Hindlimb muscle (tissue), 1 donor: ENCODE measurements at places on chromosomes 6 and 20.

DNA sequence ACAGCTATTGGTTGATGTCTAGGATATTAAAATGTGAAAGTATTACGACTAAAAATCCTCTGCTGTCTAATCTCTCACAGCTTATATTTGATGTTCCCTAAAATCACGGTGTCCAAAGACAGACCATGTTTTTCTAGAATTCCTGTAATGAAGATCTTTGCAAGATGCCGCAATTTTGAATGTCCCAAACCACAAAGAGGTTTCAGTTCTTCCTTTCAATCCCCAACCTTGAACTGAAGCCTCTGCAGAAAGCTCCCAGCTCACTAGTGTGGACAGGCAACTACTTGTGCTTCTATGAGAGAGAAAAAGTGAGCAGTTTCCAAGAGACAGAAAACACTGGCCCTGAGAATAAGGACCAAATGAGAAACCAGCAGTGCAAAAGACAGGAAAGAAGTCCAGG, 370.1 kb downstream of the FOXA2 start:
- DNase-seq: no peak

GRCh38 chr6:5125152-5126006, 40.2 kb downstream of the PPP1R3G start:
- no peak for DNase-seq

DNA sequence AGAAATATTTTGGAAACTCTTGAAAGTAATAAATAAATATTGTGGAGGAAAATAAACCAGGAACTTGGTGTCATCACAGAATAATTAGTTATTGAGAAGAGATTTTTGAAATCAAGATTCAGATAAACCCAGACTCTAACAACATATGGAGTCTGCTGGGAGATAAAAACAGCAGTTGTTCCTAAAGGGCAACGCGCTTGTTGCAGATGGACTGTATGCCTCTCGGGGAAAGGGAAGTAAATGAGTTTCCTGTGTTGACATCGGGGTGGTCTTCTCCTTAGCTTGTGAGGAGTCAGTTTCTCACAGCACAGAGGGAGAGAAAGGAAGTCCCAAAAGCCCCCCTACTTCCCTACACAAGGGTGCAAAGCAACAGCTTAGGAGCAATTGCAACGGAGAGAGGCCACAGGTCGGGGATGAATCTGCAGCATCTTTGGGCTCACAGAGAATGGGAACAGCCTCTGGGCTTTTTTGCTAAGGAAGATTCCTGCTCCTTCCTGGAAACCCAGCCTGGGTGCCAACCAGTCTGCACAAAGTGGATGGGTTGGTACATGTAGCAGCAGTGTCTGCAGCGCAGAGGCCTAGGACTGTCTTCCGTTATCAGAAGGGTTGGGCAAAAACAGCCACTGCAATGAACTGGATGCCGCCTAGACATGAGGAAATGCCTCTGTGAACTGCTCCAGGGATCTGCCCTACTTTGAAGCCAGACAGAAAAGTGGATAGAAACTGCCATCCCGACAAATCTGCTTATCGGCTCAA, 603.0 kb upstream of the NRSN1 start:
- no peak for DNase-seq

DNA sequence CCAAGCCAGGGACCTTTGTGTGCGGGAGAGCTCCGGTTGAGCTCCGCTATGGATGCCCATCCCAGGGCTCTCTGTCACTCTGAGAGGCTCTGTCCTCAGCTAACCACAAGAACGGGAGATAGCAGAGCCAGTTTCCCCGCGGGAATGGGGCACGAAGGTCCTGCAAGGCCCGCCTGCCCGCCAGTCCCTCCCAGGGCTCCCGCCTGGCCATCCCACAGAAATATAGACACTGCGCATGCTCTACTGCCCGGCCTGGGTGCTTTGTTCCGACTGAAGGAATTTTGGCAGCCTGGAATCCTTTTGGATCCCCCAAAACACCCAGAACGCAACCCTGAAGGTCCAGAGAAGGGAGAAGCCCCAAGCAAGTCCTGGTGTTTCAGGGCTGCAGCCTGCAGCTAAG, 8.6 kb upstream of the DEFB110 start:
- no peak for DNase-seq

- DNase-seq: no peak
Measured at GRCh38 chr20:6269168-6269873, 146.5 kb upstream of the FERMT1 start.

GRCh38 chr6:16639684-16640480, 121.4 kb downstream of the ATXN1 start:
- no peak for DNase-seq

DNA sequence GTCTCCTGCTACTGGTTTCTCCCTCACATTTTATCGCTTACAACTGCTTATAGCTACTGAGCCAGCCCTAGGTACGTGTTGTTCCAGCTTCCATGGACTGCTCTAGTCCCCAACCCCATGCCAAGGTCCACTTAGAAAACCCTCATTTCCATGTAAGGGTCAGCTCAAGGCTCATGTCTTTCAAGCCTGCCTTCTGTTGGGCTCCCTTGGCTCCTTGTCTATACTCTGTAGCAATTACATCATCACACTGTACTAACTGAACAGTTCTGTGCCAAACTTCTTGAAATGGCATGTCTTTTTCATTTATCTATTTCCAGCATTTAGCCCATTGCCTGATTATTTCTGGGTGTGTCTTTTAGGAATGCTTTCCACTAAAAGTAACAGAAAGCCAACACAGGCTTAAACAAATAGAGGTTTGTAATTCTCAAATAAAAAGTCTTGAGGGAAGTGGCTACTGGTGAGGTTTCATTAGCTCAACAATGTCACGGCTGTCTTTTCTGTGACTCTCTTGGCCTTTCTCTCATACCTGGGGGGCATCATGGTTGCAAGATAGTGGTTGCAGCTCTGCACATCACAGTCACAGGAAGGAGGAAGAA, 317.6 kb downstream of the TPBG start:
- DNase-seq: no peak

GRCh38 chr20:7708782-7709181, 231.5 kb downstream of the HAO1 start:
- no peak for DNase-seq

- no peak for DNase-seq
Measured at GRCh38 chr6:99334526-99335127, 14.8 kb downstream of the FAXC start.

DNA sequence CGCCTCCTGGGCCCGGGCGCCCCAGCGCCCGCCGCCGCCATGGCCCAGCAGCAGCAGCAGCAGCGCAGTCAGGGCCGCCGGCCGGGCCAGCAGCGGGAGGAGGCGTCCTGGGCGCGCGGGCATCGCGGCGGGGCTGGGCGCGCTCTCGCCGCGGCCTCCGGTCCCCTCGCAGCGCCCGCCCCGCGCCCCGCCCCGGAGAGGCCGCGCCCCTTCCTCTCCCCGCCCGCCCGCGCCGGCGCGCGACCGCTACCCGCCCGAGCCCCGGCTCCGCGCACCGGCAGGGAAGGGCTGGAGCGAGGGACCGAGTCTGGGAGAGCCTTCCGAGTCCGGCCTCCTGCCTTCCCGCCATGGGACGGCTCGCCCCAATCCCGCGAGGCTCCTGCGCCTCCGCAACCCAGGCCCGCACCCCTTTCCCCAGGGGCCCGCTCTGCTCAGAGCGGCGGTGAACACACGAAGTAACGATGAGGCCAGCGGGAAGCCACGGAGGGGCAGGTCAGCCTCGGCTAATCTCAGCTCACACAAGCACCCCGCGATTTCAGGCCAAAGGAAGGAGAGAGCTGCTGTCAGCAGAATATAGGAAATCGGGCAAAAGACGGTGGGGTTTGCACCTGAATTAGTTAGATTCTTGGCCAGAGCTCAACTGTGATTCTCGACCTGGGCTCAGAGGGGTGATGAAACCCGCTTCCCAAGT, at the start of gene TXNDC5:
TXNDC5 (minus strand) TSS at position 135 of the 691 bp plus-strand sequence; CDS start at position 123, 12 bp downstream.
- peak; percentile 81 for DNase-seq

DNA sequence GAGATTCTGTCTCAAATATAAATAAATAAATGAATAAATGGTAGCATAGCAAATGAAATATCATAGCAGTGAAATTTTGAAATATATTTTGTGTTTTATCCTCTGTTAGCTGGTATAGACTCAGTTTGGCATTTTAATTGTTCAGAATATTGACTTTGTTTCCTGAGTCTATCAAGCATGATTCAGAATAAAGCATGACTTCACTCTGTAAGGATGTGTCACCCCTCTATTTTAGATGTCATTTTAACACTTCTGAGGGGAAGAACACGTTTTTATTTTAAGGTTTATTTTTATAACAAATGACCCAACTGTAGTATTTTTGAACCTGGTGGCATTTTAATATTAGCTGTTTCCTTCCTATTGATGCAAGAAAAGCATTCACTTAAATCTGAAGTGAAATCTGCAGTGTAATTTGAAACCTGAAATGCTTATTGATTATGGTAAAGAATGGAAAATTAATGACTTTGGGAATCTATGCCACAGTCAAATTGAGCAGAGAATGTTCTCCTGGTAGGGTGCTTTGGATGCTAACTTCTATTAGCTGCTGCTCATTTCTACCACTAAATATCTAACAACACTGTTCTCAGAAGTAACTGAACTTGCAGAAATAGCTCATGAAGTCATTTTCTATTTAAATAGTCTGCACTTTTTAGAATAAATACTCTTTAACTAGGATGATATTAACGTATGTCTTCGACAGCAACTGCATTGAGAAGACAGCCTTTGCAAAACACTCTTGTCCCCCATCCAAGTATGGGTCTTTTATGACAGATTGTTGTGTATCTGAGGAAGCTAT, 114.2 kb downstream of the SOX4 start:
- DNase-seq: no peak

- DNase-seq: no peak
Measured at GRCh38 chr6:52360601-52361413, 1.1 kb upstream of the PAQR8 start.

GRCh38 chr6:83546636-83547035, 34.3 kb downstream of the PRSS35 start:
- DNase-seq: no peak

- no peak for DNase-seq
Measured at GRCh38 chr6:12060780-12061609, 48.9 kb downstream of the HIVEP1 start.

GRCh38 chr6:81795890-81796289, 43.4 kb upstream of the TENT5A start:
- no peak for DNase-seq

- DNase-seq: no peak
Measured at GRCh38 chr6:141388666-141389065, 744.1 kb upstream of the GJE1 start.

DNA sequence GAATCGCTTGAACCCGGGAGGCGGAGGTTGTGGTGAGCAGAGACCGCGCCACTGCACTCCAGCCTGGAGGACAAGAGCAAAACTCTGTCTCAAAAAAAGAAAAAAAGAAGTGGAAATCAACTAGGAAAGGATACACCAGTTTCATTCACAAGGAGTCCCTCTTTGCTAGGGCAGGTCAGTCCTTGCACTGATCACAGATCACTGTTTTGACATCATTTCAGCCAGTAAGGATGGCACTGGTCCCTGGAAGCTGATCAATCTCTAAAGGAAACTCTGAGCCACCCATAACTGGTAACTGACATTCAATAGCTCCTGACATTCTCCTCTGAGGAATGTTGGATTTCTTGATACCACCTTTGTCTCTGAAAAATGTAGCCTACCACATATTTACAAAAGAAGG, 243.1 kb upstream of the SLC35B3 start:
- no peak for DNase-seq

- DNase-seq: no peak
Measured at GRCh38 chr6:146544616-146545182, 1.1 kb downstream of the RAB32 start.

- no peak for DNase-seq
Measured at GRCh38 chr6:3745566-3746118, 5.9 kb downstream of the PXDC1 start.

DNA sequence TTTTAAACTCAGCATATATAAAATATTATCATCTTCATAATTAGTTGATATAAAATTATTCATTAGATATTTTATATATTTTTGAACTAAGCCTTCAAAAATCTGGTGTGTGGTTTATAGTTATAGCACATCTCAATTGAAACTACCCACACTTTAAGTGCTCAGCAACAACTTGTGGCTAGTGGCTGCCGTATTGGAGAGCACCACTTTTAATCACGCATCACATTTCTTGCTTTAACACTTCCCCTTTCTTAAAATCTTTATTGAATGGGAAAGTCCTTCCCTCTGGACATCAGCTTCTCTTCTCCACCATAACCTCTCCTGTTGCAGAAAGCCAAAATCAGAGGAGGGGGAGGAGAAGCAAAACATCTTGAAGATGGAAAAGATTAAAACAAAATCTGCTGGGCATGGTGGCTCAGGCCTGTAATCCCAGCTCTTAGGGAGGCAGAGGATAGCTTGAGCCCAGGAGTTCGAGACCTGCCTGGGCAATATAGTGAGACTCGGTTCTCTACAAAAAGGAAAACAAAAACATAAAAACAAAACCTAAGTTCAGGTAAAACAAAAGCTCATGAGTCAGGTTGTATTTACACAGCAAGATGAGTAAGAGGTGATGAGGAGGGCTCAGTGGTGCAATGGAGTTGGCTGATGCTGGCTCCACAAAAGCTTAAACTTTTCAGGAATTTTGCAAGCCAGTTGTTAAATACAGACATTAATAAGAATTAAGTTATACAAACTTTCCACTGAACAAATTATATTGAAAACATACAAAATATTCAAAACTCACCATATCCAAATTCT, 237.0 kb upstream of the SUPT3H start:
- DNase-seq: no peak

DNA sequence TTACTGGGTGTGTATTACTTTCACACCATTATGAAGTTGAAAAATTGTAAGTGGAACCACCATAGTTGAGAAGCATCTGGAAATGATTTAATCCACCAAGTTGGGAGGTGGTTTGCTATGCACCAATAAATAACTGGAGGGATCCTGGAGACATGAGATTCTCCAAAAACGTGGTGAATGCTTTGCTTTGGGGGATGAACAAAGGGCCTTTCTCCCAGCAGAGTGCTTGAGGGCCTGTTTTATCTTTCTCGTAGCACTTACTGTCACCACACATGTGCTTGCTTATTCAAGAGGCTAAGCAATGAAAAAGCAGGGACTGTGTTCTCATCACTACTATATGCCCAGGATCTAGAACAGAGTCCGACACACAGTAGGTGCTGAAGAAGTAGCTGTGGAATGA, 371.1 kb downstream of the DHX35 start:
- no peak for DNase-seq

DNA sequence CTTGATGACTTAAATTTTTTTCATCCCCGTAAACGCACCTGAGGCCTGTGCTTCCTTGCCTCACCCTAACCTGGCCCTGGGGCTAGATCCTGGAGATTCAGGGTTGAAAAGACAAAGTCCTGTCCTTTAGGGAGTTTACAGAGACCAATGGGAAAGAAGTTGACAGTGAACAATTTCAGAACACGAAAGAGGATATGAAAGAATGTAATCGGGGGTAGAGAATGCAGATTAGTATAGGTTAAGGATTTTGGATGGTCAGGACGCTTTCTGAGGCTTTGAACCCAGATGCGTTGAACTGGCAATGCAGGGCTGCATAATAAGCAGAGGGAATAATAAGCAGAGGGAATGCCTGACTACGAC, 1.7 kb upstream of the FBXO5 start:
- no peak for DNase-seq

DNA sequence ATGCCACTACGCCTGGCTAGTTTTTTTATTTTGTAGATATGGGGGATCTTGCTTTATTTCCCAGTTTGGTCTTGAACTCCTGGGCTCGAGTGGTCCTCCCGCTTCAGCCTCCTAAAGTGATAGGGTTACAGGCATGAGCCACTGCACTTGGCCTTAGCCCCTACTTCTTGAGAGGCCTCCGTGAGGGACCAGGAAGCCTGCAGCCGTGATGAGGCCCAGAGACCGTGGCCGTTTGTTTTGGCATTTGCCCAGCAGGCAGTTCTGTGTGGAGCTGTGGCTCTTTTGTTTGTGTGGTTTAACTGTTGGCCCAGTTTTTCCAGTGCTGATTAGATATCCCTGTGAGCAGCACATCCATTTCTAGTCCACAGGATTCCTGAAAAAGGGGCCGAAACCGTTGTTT, 39.8 kb downstream of the SRSF3 start:
- DNase-seq: no peak
